Stimulated activated CD4-positive, alpha-beta T cell treated with anti-CD3 and anti-CD28 coated beads, TNF-alpha, amount 100 ng/mL, for 1 hour (primary cell): ENCODE measurements at places on chromosomes 2 and 18.

DNA sequence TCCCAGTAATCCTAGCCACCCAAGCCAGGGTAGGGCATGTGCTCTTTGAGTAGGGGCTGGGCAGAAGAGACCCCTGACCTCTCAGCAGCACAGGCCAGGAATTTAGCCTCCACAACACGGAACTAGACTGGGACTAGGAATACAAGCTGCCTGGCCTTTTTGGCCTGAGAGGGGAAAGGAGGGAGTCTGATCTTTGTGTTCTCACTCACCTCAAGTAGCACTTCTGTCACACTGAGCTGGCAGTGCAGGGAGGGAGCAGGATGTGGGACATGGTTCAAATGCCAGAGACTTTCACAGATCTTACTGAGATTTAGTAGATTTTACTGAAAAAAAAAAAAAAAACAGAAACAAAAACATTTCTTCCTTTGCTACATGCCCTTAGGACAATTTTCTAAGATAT lies 395.2 kb downstream of the CMPK2 start:
- no peak for DNase-seq

- no peak for DNase-seq
Measured at GRCh38 chr2:237315170-237315828, 98.7 kb downstream of the COL6A3 start.

DNA sequence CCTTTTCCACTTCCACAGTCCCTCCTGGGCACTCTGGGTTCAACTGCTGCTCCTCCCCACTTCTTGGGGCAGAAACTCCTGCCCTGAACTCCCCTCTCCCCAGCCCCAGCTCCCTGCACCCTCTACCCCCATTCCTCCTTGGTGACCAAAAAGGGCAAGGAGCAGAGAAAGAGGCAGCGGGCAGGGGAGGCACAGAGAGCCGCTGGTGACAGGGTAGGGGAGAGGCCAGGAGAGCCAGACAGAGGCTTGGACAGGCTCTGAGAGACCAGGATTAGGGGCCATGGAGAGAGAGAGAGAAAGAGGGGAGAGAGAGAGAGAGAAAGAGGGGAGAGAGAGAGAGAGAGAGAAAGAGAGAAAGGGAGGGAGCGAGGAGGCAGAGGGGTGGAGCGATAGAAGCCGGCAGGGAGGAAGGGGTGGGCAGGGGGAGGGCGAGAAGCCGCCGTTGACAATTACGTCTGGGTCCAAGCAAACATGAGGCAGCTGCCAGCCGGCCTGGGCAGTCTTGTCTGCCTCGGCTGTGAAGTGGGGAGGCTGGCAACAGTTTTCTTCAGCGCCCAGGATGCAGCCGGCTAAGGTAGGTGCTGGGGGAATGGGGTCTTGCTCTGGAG lies at the start of gene KCNIP3:
Gene KCNIP3, plus strand, starts transcription at position 468 of the 608 bp plus-strand sequence. Its CDS starts 92 bp downstream, at position 560.
- DNase-seq = no peak

DNA sequence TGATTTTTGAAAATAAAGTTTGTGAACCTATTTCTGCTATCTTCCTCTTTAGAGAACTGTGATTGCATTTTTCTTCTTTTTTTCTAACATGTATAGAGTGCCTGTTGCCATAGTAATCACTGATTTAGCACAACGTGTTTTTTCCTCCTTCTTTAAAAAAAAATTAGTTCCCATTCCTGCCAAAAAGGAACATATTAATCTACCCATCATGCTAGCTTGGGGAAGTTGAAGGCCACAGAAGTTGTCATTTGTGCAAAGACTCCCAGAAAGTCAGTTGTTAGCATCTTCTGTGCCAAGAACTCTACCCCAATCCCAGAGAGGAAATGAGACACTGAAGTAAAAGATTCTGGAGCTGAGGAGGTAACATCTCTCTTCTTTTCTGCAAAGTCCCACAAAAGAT lies 57.3 kb downstream of the SLC8A1 start:
- no peak for DNase-seq

GRCh38 chr2:196163285-196163684 lies 8.1 kb downstream of the STK17B start:
- no peak for DNase-seq

GRCh38 chr2:226798422-226799210 lies 1.0 kb downstream of the IRS1 start:
- DNase-seq = no peak

DNA sequence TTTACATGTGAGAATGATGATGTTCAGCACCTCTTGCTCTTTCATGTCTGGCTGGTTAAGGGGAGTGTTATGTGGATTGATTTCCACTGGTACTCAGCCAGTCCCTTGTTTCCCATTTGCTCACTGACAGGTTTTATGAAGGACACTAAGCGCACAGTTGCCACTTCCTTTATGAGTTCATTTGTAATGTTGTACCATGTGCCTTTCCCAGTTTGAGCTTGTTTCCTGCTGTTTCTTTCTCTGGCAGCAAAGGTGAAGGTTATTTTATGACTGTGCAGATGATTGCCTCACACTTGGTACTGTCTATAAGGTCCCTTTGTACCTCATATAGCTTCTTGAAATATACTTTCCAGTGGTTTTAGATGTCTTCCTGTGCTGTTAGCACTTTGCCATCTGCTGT lies 1700.5 kb upstream of the TMEFF2 start:
- no peak for DNase-seq

- DNase-seq = no peak
Measured at GRCh38 chr18:63002803-63003445, 287.6 kb downstream of the PHLPP1 start.

- no peak for DNase-seq
Measured at GRCh38 chr2:239801404-239802184, 223.5 kb downstream of the NDUFA10 start.

DNA sequence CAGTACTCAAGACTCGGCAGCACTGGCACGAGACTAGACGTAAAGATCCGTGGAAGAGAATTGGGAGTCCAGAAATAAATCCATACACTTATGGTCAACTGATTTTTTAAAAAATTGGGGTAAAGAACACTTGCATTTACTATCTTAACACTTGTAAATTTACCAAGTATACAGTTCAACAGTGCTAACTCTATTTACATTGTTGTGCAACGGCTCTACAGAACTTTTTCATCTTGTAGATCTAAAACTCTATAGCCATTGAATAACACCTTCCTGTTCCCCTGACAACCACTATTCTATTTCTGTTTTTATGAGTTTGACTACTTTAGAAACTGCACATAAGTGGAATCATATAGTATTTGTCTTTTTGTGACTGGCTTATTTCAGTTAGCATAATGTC lies 129.4 kb upstream of the SP3 start:
- DNase-seq = no peak
